SJSA1 (cell line): ENCODE measurements at places on chromosomes 2 and 18. TPM values are rescaled to one million over a fixed set of nuclear protein-coding genes. Genes with fewer than 3 reads are reported as not detected.

SIX3 gene
- not detected in 2 replicates for total RNA-seq

HES6 gene
- total RNA-seq = 13.8 and 31.7 TPM in 2 replicates

DNA sequence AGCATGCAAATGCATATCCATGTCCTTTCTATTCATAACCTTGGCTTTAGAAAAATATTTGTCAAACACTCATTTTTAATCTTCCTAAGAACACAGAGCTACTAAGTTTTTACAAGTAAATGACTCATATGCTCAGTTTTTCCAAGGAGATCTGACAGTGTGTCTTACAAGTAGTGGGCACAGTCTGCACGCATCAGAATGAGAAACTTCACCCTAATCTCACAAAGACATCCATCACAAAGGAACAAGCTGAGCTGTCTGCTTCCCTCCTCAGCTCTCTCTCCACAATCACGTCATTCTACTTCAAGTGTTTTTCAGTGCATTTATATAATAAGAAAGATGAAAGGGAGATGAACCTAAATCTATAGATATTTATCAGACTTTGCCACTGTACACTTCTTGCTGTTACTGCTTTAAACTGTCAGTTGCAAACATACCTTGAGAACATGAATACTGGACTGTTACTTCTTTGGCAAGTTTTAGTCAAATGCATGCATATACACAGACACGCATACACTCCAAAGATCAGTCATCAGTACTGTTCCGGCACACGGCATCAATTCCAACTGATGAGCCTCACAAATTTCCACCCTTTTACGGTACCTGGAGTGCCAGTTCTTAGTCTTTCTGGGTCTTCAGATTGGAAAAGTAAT is 75.7 kb downstream of the RBMS1 start:
- no peak overlapping the region for H3K4me3 ChIP-seq
- peaks cover 47% of the 10 kb centered on the region for H3K4me1 ChIP-seq
- peak overlapping the region; percentile 38 for H3K27ac ChIP-seq
- no peaks in the 10 kb centered on the region for H3K27me3 ChIP-seq
- DNase-seq = peak; percentile 62

MAP3K20 gene
- total RNA-seq = 73.5 and 95.7 TPM in 2 replicates

DNA sequence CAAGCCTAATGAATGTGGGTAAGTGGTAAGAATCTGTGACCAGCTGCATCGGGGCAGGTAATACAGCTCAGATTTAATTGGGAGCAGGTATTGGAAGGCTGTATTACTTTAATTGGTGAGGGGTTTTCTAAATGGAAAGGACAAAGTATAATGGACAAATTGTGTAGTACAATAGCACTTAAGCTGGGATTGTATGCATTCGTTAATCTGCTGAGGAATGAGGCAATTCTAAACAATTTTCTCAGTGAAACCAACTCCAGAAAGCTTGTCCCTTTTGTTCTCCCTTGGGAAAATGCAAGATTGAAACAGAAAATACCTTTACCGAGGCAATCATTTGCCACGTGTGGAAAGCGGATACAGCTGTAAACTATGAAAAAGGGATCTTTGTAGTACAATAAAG is 801.6 kb upstream of the POU3F3 start:
- H3K36me3 ChIP-seq = no peaks in the 10 kb centered on the region
- no peaks in the 10 kb centered on the region for H3K4me1 ChIP-seq

DNA sequence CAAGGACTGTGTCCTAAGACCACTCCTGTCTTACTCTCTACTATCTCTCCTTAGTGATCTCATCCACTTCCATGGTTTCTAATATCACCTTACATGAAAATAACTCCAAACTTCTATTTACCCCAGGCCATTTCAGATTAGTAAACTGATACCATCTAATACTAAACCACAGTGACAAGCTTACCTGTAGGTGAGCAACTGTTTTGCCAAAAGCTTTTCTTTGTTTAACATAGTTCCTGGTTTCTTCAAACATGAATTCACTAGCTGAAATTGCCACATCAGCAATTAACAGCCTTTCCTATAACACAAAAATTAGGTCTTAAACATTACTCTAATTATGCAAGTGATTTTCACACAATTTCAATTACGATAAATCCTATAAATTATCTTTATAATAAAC is 22.1 kb downstream of the ACADL start:
- H3K36me3 ChIP-seq = no peaks in the 10 kb centered on the region
- no peaks in the 10 kb centered on the region for H3K27me3 ChIP-seq
- no peak for DNase-seq
- no peak overlapping the region for H3K27ac ChIP-seq
- H3K4me3 ChIP-seq = no peak overlapping the region

FRZB gene
- 0.03 TPM in 1 of 2 replicates, not detected in the other for total RNA-seq

KHK gene
- 0.11 and 0.31 TPM in 2 replicates for total RNA-seq

DNA sequence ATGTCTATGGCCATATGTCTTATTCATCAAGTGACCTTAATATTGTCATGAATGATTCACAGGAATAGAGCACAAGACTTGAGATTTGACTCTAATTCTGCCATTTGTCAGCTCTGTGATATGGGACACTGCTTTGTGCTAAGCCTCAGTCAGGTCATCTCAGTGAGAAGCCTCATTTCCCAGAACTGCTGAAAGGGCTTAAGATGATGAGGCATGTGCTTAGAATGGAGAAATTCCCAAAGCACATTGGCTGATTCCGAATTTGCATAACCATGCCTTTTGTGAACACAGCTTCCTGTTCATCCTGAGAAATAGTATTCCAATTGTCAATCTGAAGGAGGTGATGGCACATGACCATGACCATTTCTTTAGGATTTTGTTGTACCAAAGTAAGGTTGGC is 218.1 kb downstream of the ALK start:
- H3K27me3 ChIP-seq = no peaks in the 10 kb centered on the region; the same call in 1 of the 2 replicates
- no peak overlapping the region for H3K27ac ChIP-seq
- no peak for DNase-seq
- no peaks in the 10 kb centered on the region for H3K4me1 ChIP-seq
- no peaks in the 10 kb centered on the region for H3K36me3 ChIP-seq

DNA sequence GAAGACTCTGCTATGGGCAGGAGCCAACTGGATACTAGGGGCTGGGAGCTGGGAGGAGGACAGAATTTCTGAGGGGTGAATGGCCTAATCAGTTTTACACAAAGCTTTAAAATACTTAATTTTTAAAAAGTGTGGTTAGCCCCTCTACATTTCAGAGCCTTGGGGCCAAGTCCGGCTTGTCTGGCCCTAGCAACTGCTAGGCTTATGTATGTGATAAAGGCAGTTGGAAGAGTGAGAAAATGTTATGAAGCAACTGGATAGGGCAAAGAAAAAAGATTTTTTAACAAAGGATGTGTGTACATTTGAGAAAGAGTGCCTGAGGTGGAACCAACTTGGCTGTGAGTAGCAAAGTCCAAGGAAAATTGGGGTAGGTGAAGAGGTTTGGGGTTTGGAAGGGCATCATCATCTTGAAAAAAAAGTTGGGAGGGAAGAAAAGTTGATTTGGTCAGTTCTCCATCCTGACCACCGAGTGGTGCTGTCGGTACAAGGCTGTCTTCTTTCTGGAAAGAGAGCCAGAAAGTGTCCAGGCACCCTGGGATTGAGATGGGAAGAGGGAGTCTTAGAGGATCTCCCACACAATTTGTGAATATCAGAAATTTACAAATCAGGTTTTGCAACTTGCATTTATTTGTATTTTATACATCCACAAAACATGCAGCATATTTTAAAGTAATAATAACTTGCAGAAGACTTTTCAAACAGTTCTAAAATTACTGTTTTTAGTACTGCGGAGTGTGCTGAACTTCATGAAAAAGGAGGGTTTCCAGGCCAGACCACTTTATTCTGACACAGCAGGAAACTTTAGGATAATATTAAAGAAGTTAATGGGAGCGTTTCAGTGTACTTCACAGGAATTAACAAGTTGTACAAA is 10.5 kb upstream of the CDK15 start:
- no peak overlapping the region for H3K4me3 ChIP-seq
- H3K4me1 ChIP-seq = peaks cover 35% of the 10 kb centered on the region
- H3K36me3 ChIP-seq = no peaks in the 10 kb centered on the region

GRCh38 chr2:73101626-73102256 is 11.0 kb downstream of the RAB11FIP5 start:
- DNase-seq = peak; percentile 58
- peaks cover 14% of the 10 kb centered on the region for H3K36me3 ChIP-seq
- peaks cover 26% of the 10 kb centered on the region for H3K4me1 ChIP-seq
- H3K4me3 ChIP-seq = no peak overlapping the region
- no peaks in the 10 kb centered on the region for H3K27me3 ChIP-seq

- no peaks in the 10 kb centered on the region for H3K27me3 ChIP-seq
- no peak overlapping the region for H3K27ac ChIP-seq
- DNase-seq = peak; percentile 69
- H3K4me3 ChIP-seq = no peak overlapping the region
- H3K36me3 ChIP-seq = no peaks in the 10 kb centered on the region
- no peaks in the 10 kb centered on the region for H3K4me1 ChIP-seq
These were observed 50.6 kb downstream of the TRAF3IP1 start for GRCh38 chr2:238370823-238371372.

- H3K36me3 ChIP-seq = no peaks in the 10 kb centered on the region
- H3K4me3 ChIP-seq = no peak overlapping the region
- peak; percentile 68 for DNase-seq
- H3K27me3 ChIP-seq = no peaks in the 10 kb centered on the region
- peaks cover 73% of the 10 kb centered on the region for H3K4me1 ChIP-seq
- H3K27ac ChIP-seq = peak overlapping the region; percentile 10; the same call in 1 of the 2 replicates
These were observed 27.6 kb upstream of the STAT1 start for GRCh38 chr2:191041418-191042161.

DNA sequence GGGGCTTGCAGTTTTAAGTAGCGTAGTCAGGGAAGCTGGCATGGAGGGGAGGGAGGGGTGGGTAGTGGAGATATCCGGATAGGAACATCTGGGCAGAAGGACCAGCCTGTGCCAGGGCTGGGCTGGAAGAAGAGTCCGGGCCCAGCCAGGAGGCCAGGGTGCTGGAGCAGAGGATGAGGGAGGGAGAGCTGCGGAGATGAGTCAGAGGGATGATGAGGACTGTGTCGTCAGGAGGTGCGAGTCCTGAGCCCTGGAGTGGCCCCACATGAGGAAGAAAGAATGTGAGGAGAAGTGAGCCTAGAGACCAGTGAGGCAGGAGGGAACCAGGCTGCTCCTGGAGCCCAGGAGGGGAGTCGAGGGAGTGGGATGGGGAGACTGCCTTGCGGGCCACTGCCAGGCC is 82.4 kb downstream of the CTIF start:
- no peaks in the 10 kb centered on the region for H3K27me3 ChIP-seq
- peaks cover 60% of the 10 kb centered on the region for H3K36me3 ChIP-seq
- peak overlapping the region; percentile 93 for H3K27ac ChIP-seq
- DNase-seq = peak; percentile 78
- peaks cover 76% of the 10 kb centered on the region for H3K4me1 ChIP-seq

GRCh38 chr2:47014564-47015051 is 99.0 kb upstream of the MCFD2 start:
- H3K36me3 ChIP-seq = peaks cover 38% of the 10 kb centered on the region
- no peak overlapping the region for H3K4me3 ChIP-seq
- no peak overlapping the region for H3K27ac ChIP-seq
- DNase-seq = no peak
- H3K27me3 ChIP-seq = no peaks in the 10 kb centered on the region

- H3K4me1 ChIP-seq = peaks cover 8% of the 10 kb centered on the region
- H3K36me3 ChIP-seq = peaks cover 12% of the 10 kb centered on the region; the same call in 1 of the 2 replicates
- H3K27ac ChIP-seq = no peak overlapping the region
- no peak overlapping the region for H3K4me3 ChIP-seq
These were observed 1.1 kb upstream of the TTC27 start for GRCh38 chr2:32626639-32627221.

- peak; percentile 99 for DNase-seq
- H3K4me1 ChIP-seq = peaks cover 86% of the 10 kb centered on the region
- peaks cover 12% of the 10 kb centered on the region for H3K36me3 ChIP-seq
- H3K27me3 ChIP-seq = no peaks in the 10 kb centered on the region
- peak overlapping the region; percentile 94 for H3K27ac ChIP-seq
- peak overlapping the region; percentile 25 for H3K4me3 ChIP-seq
These were observed 11.6 kb upstream of the BOK start for GRCh38 chr2:241546771-241547498.

- H3K4me1 ChIP-seq = peaks cover 65% of the 10 kb centered on the region
- DNase-seq = peak; percentile 18
- H3K27ac ChIP-seq = no peak overlapping the region
- H3K4me3 ChIP-seq = no peak overlapping the region
These were observed 394.9 kb upstream of the TRIB2 start for GRCh38 chr2:12321886-12322285.

ABHD1 gene
- total RNA-seq = not detected in 2 replicates

DNA sequence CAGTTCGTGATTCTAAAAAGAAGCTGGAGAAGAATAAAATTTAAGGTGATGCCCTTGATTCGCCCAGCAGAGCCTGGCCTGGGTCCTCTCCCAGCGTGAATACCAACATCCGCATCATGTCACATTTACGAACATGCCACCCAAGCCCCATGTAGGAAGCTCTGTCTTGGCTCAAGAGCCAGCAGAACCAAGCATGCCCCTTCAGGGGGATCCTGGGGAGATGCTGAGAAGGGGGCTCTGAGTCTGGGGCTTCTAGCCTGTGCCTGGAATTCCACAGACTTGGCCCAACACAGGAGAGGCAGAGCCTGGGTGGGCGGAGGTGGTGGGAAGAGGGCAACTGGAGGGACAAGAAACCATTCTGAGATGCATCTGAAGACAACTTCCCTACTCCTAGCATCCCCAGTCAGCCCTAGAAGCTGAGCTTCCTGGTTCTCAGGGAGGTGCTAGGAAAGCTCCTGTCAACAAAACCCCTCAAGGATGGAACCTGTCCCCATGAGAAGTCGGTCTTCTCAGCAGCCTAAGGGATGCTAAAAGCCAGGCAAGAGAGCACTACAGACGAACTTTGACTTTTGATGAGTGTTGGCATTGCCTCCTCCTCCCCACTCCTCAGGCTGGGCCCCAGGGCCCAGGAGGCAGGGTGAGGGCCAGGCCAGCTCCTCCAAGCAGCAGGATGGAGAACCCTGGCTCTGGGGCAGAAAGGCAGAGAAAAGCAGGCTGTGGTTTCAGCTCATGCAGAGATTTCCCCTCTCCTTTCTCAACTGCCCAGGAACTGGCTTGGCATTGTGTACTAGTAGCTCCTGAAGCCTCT is 57.9 kb downstream of the POLR1A start:
- peaks cover 94% of the 10 kb centered on the region for H3K36me3 ChIP-seq
- no peak for DNase-seq
- H3K27ac ChIP-seq = no peak overlapping the region
- H3K4me1 ChIP-seq = no peaks in the 10 kb centered on the region
- no peak overlapping the region for H3K4me3 ChIP-seq

PPP1R1C gene
- total RNA-seq = 0.32 TPM in 1 of 2 replicates, not detected in the other
